ENCODE measurements at places on chromosomes 6 and 20.
A peak's percentile ranks its signal among the peaks of the same experiment; 100 is the strongest.

DNA sequence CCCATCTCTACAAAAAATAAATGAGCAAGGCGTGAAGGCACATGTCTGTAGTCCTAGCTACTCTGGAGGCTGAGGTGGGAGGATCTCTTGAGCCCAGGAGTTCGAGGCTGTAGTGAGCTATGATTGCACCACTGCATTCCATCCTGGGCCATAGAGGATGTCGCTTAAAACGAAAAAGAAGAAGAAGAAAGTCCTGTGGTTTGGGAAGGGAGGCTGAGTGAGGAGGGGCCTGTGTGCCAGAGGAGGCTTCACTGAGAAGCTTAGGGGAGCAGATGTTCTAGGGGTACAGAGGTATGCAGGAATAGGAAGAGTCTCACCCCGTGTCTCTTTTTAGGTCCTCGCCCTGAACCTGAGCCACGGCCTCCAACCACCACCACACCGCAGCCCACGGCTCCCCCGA lies 4.2 kb downstream of the MMP9 start:
- no peak for DNase-seq

DNA sequence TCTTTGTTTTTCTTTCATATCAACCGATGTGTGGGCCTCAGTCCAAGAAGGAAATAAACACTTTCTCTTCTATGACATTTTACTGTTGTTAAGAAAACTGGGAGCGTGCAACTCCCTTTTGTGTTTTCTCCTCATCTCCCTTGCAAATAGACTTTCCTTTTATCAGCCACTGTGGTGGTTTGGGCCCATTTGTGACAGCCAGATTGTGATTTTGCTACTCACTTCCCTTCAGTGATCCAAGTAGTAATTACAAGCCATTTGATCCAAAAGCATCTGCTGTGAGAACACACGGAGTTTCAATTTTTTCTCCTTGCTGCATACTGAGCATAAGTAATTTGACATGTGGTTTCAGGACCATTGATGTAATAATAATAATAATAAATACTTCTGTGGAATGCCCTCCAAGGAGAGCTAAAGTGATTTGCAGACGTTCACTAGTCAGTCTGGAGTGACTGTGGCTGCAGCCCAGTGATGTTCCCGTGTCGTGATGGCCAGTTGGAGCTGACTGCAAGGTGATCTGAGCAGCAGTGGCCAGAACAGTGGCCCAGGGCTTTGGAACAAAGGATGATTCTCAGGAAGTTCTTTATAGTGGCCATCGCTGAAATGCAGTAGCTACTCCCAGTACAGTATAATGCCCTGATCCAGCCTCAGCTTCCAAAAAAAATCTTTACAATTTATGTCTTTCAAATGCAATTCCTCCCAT lies 91.9 kb upstream of the CLDN20 start:
- DNase-seq: peak; percentile 93

DNA sequence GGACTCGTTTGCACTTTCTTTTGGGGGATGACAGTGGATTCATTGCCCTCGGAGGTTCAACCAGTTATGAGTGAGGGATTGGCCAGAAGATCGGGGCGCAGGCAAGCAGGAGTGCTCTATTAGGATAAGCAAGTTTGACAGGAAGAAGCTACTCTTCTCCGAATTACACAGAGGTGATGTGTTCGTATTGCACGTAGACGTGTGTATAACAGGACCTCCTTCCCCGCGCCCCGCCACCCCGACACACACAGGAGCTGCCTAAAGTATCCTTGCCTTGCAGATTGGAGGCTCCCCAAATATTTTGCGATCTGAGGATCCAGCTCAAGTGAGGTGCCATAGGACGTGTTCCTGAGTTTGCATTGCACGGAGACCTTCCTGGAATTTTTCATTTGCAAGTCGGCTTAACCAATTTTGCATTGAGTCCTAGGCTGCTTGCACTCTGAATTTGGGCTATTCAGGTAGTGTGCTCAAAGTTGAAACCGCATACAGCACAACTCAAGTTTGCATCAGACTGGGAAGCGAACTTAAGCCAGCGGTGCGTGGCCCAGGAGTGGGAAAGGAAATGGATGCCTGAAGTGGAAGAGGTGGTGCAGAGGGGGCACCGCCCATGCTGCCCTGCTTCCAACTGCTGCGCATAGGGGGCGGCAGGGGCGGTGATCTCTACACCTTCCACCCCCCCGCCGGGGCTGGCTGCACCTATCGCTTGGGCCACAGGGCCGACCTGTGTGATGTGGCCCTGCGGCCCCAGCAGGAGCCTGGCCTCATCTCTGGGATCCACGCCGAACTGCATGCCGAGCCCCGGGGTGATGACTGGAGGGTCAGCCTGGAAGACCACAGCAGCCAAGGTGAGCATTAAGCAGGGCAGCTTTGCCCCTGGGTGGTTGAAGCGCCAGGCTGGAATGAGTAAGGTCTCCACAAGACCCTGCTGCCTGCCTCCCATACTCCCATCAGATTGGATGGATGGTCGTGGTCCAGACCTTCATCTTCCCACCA lies 770 bp downstream of the TCF19 start:
- no peak for DNase-seq

DNA sequence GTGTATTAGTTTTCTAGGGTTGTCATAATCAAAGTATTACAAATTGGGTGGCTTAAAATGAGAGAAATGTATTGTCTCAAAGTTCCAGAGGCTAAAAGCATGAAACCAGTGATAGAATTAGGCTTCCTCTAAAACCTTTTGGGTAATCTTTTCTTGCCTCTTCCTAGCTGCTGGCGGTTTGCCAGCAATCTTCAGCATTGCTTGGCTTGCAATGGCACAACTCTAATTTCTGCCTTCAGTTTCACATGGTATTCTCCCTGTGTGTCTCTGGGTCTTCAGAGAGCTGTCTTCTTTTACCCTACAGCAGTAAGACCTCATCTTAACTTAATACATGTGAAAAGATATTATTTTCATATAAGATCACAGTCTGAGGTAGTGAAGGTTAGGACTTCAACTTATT lies 479.1 kb upstream of the GJE1 start:
- DNase-seq: peak; percentile 42

DNA sequence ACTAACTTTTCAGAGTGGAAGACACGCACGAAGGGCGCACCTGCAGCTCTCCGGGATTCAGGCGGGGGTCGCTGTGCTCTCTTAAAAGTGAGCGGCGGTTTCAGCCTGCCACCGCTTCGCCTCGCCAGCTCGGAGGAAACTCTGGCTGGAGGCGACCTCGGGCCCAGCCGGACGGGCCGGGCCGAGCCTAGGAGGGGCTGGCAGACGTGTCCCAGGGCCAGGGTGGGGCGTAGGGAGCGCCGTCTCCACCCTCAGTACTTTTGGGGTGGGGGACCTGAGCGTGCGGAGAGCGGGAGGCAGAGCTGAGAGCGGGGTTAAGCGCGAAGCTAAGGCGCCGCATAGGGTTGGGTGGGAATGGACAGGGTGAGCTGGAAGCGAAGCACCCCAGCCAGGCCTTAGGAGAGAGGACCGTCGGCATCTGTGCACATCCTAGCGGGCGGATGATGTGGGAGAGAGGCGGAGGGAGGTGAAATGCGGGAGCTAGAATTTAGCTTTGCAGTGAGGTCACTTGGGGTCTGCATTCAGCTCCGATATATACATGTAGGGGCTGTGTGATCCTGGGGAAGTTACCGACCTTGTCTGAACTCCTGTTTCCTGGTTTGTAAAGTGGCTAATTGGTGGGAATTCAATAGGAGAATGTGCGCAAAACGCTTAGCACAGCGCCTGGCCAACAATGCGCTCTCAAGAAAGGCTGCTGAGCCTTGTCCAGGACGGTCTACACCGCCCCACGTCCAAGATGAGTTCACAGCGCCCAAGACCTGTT lies 6.5 kb upstream of the TFAP2A start:
- no peak for DNase-seq

Data from NCI-H2171 treated with DMSO at 0.1 percent for 48 hours (cell line).